ENCODE measurements at places on chromosomes 2 and 18.

GRCh38 chr2:8022908-8023640 lies 658.8 kb upstream of the ID2 start:
- DNase-seq: no peak

DNA sequence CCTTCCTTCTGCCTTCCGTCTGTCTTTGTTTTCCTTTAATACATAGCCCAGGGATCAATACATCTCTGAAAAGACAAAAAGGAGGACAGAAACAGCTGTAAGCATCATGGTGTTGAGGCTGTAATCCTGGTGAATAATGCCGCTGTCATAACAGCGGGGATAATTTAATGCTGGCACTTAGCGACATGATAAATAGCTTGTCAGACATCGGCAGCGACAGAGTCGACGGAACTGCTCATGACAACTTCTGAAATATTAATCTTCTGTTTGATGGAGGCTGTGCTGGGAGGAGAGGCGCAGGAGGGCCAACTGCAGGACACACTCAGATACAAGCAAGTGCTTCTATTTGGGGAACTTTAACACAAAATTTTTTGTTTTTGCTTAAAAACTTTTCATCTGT lies 602.2 kb downstream of the GALR1 start:
- DNase-seq: no peak

DNA sequence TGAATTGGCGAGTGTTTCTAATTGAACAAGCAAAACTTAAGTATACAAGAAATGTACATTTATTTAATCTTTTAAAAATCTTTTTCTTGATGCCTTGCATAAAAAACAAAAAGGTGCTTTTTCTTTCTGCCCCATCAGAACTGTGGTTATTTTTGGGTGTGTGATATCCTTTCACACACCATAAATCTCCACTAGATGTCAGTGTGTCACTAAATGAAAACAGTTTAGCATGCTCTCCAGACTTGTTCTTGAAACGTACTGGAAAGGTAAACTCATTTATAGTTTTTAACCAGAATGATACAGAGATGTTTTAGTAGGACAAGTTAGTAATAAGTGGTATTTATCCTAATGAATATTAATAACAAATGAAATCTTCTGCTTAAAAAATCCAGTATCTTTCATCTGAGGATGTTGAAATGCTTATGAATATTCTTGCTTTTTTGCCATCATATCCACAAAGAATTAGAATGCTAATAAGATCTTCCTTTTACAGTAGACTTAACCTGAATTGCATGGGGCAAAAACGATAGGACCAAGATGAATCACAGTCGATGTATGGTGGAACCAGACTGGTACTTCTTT lies 96.8 kb downstream of the UBE2E3 start:
- peak; percentile 27 for DNase-seq

DNA sequence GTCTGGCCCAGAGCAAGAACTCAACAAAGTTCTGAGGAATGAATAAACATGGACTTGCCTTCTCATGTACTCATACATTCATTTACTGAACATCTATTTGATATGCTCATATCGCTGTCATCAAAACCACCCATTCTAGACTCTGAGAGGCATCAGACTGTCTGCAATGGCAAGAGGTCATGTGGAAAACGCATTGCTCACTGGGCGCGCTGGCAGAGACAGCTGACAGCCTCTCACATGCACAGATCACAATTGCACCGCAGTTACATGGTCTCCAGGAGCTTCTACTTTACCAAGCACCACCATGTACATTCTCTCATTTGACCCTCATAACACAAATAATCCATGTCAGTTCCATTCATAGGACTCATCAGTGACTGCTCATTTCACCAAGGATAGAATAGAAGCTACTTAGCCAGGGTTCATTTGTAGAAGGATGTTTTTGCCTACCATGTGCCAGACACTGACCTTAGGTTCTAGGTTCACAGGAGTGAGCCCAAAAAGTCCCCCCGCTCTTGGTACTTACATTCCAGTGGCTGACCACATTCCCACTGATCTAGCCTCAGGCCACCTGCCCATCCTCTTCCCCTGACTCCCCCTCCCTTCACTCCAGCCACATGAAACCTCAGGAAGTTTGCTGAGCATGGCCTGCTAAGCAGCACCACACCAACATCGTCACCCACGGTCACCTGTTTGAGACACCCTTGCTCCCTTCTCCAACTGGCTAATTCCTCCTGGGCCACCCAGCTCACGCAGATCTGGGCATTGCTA lies 6.1 kb downstream of the FAM124B start:
- peak; percentile 6 for DNase-seq

DNA sequence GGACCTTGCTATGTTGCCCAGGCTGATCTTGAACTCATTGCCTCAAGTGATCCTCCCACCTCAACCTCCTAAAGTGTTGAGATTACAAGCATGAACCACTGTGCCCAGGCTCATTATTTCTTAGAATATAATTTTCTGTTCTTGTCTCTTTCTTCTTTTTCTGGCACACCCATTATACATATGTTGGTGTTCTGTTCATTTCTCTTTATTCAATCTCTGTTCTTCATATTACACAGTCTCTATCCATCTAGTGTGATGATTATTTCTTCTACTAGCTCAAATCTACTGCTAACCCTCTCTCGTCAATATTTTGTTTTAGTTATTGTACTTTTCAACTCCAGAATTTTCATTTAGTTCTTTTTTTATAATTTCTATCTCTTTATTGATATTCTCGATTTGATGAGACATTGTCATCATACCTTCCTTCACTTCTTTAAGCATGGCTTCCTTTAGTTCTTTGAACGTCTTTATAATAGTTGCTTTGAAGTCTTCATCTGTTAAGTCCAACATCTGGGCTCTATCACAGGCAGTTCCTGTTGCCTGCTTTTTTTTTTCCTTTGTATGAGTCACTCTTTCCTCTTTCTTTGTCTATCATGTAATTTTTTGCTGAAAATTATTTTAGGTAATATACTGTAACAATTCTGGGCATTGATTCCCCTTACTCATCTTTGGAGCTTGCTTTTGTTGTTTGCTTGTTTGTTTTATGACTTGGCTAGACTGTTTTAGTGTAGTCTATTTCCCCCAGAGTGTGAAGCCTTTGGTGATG lies 196.4 kb upstream of the NABP1 start:
- DNase-seq: no peak

- no peak for DNase-seq
Observed at GRCh38 chr2:172736424-172737174, 954 bp downstream of the RAPGEF4 start.

DNA sequence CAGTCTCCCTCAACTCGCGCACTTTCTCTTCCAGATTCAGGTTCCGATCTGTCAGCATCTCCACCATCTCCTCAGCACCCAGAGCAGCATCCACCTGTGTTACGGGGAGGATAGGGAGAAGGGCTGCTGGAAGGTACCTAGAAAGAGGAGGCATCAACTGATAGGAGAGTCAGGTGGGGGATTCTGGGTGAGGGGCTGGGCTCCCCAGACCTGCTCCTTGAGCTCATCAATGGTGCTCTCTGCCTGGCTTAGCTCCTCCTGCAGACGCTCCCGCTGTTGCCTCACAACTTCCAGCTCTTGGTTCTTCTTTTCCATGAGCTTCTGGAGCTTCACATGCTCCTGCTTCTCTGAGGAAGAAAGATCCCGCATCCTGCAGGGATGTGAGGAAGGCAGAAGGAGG lies 10.1 kb downstream of the DCTN1 start:
- DNase-seq: no peak

DNA sequence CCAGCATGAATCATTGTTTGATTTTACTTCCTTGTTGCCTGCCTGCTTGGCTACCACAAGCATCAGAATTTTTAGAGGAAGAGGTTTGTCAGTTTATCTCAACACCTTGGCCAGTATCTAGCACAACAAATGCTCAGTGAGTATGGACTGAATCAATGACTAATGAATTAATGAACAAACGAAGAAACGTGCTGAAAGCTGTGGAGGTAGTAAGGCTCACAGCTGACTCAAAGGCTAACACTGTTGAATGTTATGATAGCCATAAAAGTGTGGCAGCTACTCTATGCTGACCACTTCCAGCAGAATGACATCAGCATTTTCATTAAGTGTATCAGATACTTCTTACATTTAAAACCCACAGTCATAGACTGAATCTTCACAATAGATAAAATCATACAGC lies 543.4 kb downstream of the IRS1 start:
- peak; percentile 6 for DNase-seq

- DNase-seq: no peak
Observed at GRCh38 chr2:6372317-6372901, 493.3 kb downstream of the CMPK2 start.

- no peak for DNase-seq
Observed at GRCh38 chr2:127188797-127189196, 31.3 kb downstream of the CYP27C1 start.

DNA sequence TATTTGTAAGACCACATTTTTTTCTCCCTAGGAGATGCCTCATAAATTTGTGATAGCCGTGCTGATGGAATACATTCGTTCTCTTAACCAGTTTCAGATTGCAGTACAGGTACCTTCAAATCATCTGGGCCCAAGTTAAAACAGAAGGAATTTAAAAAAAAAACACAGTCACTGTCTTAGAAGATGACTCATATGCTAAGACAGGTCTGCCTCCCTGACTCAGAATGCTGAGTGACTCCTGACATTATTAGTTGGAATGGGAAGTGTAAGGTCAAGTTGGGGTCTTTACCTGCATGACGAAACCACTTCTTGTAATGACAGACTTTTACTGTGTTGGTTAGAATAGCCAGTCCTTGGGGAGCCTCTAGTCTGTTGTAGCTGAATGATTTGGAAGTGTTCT lies 26.3 kb downstream of the RMC1 start:
- DNase-seq: peak; percentile 34

DNA sequence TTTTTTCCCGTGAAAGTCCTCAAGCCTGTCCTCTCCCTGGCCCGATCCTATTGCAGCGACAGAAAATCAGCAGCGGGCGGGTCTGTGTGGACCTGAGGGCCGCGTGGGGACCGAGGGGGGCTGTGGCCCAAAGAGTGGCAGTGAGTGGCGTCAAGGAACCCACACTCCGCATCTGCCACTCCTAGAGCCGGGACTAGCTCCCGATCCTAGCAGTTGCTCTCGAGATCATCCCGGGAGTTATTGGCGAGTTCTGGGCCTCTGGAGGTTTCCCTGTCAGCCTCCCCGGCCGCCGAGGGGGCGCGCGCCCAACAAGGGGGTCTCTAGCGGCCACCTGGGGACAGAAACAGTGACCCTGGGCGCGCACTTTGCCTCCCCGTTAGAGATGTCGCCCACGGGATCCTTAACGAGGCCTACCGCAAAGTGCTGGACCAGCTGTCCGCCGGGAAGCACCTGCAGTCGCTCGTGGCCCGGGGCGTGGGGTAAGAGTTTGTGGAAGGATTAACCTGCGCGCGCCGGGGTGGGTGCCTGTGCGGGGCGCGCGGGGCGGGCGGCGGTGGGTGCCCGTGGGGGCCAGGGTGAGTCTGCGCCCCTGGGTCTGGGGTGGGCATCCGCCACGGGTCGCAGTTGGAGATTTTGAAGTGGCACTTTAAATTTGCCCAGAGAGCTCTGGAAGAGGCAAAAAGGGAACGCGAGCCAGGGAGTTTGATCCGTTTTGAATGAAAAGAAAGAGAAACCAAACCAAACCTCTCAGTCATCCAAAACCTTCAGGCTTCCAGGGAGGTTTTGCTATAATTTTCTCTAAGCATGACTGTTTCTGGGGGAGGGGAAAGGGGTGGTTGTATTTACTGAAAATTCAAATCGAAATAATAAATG lies 3.5 kb downstream of the ADCYAP1 start:
- DNase-seq: no peak

DNA sequence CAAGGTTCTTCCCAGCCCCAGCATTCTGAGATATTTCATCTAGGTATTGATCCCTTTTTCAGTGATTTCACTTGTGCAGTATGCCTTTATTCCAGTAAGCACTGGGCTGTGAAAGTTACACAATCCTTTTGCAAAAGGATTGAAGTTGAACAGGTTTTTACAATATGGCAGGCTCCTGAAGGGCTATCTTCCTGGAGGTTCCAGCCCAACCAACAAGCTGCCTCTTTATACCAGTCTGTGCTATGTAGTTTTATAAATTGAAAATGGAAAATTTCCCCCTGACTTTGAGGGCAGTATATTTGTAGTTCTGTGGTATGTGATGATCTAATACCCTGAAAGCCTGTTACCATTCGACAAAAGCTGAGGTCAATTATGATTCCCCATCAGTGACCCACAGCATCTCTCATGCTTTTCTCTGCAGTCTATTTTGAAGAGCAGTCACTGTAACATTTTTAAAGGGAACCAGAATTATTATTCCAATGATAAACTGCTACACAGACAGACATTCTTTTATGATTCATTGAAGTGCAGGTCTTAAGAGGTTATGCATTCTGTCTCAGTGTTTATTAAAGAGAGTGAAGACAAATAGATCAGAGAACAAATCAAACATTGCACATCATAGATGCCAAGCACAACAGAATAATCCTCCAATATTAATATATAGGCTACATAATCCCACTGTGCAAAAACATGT lies 35.2 kb upstream of the STPG4 start:
- DNase-seq: no peak

DNA sequence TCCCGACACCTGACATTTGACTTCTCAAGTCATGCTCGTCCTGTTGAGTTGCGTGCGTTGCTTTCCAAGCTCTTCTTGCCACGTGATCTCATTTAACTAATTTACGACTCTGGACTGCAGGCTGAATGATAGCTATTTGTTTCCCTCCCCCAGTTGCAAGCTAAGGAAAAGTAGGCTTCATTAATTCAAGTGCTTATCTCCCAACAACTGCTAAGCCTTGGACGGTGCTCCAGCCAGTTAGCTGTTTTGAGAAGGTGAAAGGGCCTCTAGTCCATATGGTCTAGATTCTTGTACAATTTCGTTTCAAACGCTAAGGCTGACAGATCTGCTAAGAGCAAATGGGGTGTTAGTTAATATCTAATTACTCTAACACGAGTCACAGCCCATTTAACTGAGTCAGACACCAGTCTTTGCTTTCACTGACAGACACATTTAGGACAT lies 21.1 kb downstream of the GPR45 start:
- DNase-seq: no peak

All from HTR-8/SVneo (cell line).